ENCODE measurements at places on chromosomes 5 and 9.

DNA sequence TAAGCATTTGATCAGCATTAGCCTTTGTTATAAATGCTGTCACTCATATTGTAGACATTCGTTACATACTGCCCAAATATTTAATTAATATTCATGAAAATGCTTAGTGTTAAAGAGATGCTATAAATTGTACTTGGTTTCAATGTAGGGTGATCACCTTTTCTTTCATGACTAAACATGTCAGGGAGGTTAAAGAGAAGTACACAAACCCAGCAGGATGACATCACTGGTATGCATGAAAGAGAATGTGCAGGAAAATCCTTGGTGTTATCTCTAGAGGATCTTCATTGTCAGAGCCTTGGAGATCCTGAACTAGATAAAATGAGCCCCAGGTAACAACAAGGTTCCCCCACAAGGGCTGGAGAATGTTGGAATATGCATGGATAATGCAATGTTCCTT, 33.0 kb upstream of the SV2C start:
- DNase-seq = no peak

DNA sequence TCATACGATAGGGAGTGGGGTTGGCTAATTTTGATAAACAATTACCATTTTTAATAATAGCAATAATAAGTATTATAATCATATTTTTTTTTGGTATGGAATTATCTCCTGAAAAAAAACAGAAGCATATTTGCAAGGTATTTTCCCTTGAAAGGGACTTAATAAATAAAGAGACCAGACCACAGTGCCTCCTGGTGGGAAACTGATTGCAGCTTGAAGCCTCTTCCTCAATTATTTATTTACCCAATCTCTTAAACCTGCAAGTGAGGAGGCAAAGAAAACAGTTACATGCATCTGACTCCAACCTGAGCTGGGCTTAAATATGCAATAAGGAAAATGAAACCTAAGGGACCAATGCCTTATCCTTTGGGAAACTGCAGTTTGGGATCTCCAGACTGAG, 388.1 kb upstream of the ACO1 start:
- DNase-seq = no peak

DNA sequence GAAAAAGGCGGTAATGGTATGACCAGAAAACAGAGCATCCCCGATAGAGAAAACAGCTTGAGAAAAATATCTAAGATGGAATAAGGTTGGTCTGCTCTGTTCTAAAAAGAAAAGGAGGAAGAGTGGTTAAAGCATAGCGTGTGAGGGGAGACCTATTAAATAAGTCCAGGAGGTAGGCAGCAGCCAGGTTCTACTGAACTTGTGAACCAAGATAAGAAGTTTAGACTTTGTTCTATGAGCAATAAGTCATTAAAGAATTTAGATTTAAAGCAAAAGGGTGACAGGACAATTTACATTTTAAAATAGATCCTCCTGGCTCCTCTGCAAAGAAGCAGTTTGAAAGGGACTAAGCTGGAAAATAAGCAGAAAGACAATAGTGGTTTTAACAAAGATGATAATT, 81.3 kb upstream of the COX7C start:
- DNase-seq = no peak

DNA sequence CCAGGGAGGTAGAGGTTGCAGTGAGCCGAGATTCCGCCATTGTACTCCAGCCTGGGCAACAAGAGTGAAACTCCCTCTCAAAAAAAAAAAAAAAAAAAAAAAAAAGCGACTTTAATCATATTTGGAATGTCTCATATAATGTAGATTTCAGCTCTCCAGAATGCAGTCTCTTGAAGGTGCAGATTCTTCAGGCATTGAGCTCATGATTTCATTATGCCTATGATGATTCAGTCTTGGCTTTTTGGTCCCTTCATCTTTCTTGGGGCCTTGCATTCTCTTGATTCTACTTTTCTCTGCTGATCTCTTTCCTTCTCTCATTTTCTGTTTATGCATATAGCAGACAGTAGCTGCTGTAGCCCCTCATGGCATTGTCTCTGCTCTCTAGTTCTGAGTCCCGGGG, 22.9 kb downstream of the KDM4C start:
- no peak for DNase-seq

DNA sequence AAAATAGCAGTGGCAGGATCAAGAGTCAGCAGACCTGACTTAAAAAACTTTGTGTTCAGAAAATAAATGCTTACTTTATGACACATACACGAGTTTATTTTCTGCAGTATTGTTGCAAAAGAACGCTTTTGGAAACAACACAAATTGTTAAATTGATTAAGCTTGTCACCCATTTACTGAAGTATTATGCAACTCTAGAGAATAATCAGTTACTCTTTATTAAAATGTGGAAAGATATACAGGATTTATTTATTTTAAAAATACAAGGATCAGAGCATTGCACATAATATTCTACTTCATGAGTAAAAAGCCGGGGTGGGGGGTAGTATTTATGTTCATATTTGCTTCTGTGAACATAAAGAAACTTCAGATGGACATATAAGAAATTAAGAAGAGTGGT, 20.0 kb downstream of the FYB1 start:
- DNase-seq = no peak

DNA sequence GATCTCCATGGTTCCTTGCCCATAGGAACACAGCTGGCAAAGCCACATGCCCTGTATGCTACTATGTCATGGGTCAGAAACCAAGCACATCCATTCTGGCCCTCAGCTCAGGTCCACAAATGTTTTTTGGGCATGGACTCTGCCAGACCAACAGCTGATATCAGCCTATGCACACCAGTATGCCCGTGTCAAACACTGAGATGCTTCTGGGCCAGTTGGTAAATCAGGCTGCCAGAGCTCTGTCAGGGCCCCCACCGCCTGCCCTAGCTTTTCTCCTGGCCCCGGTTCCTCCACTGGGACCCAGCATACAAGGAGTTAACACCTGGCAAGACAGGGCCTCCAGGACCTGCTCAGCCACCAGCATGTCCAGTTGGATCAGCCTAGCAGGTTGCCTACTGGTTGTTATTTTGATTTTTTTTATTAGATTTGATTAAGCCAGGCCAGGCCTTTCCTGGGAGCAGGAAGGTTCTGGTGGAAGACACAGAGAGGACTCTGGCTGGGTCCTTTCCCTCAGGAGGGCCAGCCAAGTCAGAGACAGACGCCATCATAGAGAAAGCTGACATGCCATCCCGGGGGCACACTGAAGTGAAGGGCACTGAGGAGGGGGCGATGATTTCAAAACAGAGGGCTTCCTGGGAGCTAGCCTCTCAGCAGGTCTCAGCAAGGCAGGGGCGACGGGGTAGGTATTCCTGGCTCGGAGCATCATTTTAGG, 65.8 kb downstream of the TSTD2 start:
- no peak for DNase-seq

GRCh38 chr5:74632947-74633356, 7.6 kb downstream of the ENC1 start:
- DNase-seq = no peak

- DNase-seq = no peak
Observed at GRCh38 chr9:124420991-124421543, 5.8 kb upstream of the PSMB7 start.

DNA sequence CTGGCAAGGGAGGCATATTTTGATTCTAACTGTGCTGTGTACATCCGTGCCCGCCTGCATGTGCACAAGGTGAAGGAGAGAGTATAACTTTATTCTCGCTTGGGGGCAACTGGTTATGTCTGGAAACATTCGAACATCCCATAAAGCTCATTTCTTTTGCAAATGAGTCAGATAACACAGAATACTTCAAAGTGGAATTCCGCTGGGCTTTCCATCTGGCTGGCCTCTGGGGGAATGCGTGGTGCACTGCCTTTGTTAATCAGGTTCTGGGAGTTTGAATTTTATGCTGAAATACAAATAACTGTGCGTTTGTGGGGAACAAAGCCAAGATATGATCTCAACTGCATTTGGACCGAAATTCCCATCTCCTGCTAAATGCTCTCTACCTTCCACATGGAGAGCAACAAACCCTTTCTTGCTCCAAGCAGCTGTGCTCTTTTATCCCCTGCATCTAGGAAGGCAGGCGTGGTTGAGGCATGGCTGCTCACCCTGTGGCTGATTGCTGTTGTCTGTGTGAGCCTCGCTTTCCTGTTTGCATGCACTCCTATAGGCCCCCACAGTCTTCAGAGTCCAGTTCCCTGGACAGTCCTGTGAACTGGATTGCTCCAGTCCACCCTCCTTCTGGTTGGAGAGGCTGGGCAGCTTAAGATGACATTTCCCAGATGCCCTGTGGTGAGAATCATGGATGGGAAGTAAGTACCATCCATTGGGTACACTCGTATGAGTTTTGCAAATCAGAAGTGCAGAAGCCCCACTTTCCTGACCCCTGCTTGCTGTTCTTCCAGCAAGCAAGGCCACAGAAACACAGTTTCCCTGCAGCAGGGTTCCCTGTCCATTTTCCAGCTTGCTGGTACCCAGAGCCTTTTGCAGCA, 82.9 kb upstream of the ALDH1B1 start:
- DNase-seq = no peak

DNA sequence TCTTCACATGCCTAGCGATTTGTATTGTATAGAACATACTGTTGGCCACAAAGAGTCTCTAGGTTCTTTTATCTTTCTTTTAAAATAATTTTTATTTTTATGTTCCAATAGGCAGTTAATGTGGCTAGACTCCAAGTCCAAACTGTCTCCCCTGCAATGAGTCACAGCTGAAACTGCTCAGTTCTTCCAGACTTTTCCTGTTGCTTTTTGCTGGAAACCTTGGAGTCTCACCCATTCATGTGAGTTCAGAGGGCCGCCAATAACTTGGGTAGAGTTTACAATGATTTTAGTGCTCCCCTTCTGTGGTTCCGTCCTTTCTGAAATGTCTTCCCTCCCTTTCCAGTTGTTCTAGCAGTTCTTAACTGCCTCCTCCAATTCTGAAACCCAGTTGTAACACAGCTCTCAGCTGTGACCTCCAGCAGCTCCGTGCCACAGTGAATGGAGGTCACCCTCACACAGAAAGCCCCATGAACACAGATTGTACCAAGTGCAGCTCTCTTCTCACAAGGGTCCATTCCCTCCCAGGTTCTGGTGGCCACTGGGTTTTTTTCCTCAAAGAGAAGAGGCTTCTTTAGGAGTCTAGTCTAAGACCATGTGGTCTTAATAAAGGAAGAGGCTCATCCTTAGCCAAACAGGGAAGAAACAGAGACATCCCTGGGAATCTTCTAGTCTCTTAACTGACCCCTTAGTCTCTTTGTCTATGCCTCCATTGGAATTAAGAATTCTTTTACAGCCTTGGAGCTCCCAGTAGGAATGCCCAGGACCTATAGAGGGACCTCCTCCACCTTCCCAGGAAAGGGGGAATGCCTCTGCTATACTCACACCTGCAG, 198.5 kb downstream of the SPOCK1 start:
- DNase-seq = no peak

Data from central memory CD8-positive, alpha-beta T cell (primary cell).